A549 treated with CpdA at 1 μM for 4 hours (cell line): ENCODE measurements at places on chromosomes 4 and X. TPM values are rescaled to one million over a fixed set of nuclear protein-coding genes. Genes with fewer than 3 reads are reported as not detected.

The SPANXC gene
- 0.71 to 1.4 TPM (median 1.0 TPM) in 4 of 5 replicates, not detected in the other for total RNA-seq

The RBM46 gene
- total RNA-seq: not detected in 5 replicates

The FABP2 gene
- total RNA-seq: not detected in 5 replicates

The PNMA6E gene
- total RNA-seq: 0.02 TPM in 1 of 5 replicates, not detected in the others

The RTL9 gene
- 0.05 to 0.12 TPM (median 0.07 TPM) in 5 replicates for total RNA-seq

The ARHGAP36 gene
- not detected in 5 replicates for total RNA-seq

The PPP4R3C gene
- not detected in 5 replicates for total RNA-seq

The ZNF157 gene
- 0.05 TPM in 1 of 5 replicates, not detected in the others for total RNA-seq

The UGT2B15 gene
- 0.07 to 0.14 TPM (median 0.13 TPM) in 4 of 5 replicates, not detected in the other for total RNA-seq

The EPHA5 gene
- total RNA-seq: 0.22 to 0.56 TPM (median 0.41 TPM) in 5 replicates
